ENCODE measurements at places on chromosomes 16 and 17.

DNA sequence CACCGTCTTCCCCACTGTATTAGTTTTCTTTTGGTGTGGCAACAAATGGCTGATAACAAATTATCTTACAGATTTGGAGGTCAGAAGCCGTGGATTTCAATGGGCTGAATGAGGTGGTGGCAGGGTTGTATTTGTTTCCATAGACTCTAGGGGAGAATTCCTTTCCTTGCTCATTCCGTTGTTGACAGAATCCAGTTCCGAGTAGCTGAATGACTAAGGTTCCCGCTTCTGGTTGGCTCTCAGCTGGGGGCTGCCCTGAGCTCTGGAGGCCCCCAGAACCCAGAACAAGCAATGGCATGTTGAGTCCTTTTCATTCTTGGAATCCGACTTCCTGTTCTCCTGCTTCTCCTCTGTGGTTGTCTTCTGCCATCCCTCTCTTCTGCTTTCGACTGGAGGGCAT is 280.4 kb downstream of the SNX29 start:
- peak; percentile 51 for DNase-seq

DNA sequence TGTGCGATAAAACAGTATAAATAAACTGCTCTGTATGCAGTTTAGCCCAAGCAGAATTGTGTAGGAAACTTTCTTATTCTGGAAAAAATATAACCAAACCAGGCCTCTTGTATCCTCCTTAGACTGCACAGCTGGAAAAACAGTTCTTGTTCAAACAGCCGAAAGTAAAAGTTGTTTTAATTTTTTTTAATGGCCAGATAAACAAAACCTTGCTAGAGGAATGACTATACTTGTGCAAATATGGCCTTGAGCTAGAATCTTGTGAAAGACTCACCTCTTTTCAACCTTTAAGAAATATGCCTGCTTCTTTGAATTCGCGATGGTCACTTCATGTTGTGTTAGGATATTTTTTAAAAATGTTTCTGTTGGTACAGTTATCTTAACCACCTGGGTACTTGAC is 114.5 kb upstream of the MAF start:
- no peak for DNase-seq

- no peak for DNase-seq
Measured at GRCh38 chr17:28667870-28668269, 5.9 kb downstream of the SUPT6H start.

DNA sequence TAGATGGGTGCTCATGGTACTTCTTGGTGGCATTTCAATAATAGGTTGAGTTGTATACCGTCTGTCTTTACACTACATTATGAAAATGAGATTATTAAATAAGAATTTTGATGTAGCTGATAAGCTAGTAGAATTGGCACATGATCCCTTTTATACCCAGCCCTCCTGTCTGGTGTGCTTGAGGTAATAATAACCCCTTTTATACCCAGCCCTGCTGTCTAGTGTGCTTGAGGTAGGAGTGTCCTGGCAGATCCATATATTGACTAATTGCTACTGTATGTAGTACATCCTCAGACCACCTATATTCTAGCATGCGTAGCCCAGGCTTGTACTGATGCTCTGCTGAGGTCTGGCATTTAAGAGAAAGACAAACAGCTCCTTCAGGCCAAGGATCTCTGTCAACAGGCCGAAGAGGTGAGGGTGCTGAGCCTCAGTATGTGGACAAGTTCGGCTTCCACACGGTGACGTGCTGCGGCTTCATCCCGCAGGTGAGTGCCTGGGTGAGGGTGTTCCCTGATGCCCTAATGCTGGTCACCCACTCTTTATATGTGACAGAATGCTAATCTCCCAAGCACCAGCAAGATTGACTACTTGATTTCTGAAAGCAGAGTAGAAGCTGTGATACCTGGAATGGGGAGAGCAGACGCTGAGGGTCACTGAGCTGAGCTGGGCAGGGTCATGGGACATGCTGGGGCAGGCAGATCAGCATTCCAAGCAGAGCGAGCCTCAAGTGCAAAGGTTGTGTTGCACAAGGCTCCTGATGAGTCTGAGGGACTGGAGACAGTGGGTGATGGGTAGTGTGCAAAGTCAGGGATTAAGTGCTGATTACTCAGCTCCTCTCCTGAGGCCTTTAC is 5.7 kb downstream of the FN3K start:
- DNase-seq: no peak

- DNase-seq: peak; percentile 50
Measured at GRCh38 chr16:46929378-46930332, 43.8 kb downstream of the DNAJA2 start.

- DNase-seq: no peak
Measured at GRCh38 chr16:29770250-29770929, 7.7 kb upstream of the ZG16 start.

DNA sequence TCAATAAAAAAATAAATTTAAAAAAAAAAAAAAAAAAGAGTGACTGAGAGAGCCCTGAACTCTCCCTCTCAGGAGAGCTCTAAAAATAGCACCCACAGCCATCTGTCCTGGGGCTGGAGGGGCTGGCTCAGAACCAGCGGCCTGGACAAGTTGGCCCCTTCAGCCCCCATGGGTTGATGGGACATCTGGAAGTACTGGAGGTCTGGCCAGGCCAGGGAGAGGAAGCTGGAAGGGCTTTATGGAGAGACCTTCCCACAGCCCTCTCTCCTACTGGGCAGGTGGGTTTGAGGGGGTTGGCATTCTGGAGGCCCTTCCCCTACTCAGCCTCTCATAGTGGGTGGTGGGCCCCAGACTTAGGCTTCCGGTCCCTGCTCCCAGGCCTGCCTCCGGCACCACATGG is 93.7 kb upstream of the TMEM97 start:
- no peak for DNase-seq

GRCh38 chr16:80085606-80086005 is 455.2 kb upstream of the DYNLRB2 start:
- DNase-seq: peak; percentile 10

GRCh38 chr17:72430611-72431432 is 310.0 kb downstream of the SOX9 start:
- no peak for DNase-seq

GRCh38 chr17:68006797-68007196 is 10.5 kb upstream of the C17orf58 start:
- peak; percentile 21 for DNase-seq

GRCh38 chr16:84704253-84704652 is 4.5 kb downstream of the USP10 start:
- DNase-seq: no peak

DNA sequence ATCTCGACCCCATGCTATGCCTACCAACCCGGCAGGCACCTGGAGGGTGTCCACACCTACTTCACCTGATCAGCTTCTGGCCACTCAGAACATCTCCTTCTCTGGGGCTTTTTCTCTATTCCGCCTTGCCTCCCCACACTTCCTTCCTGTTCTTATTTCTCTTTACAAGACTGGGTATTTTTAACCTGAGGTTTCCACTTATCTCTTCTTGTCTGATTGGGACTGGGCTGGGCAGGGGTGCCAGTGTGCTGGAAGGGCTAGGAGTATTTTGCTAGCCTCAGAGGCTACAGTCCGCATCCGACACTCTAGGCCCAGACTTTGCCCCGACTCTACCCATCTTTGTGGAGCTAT is 26.2 kb upstream of the ZNF652 start:
- no peak for DNase-seq
